ENCODE measurements at places on chromosomes 1 and 21.

GRCh38 chr1:154304664-154305337, 16.1 kb upstream of the AQP10 start:
- no peak for DNase-seq

DNA sequence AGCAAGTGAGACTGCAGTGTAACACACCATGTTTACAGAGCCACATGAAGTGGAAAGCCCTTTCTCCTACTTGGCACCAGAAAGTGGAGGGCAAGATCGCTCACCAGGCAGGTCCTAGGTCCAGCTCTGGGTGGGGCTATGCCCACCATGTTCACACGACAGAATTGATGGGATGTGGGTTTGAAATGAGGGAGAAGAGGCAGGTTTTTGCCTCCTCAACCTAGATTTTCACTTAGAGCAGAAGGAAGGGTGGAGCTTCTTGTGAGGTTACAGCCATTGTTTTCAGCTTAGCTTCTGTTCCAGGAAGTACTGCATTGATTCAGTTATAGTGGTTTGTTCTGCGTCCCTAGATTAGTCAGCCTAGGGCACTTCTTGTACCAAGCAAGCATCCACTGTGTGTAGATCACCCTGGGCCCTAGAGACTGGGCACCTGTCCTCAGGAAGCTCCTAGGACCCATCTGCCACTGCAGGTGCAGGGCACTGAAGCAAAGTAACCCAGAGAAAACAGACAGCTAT, 2.3 kb downstream of the CD53 start:
- DNase-seq: no peak

GRCh38 chr1:200869753-200870391, 2.9 kb upstream of the GPR25 start:
- DNase-seq: no peak

GRCh38 chr1:231284441-231284840, 43.4 kb downstream of the GNPAT start:
- no peak for DNase-seq

DNA sequence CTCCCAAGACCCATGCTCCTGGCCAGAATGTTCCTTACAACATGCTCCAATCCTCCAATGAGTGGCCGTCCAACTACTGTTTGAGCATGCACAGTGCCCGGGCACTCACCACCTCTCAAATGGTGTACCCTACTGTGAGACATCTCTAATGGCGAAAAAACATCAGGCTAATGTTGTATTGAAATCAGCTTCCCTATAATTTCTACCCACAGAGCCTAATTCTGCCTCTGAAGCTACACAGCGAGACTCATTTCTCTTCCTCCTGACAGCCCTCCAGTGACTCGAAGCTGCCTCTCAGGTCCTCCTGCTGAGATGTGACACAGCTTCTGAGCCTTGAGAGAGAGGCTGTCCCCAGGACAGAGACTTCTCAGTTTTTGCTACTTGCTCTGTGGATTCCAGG, 130.7 kb downstream of the FAM78B start:
- DNase-seq: no peak

GRCh38 chr1:221069178-221069903, 190.1 kb downstream of the HLX start:
- no peak for DNase-seq
